ENCODE measurements at places on chromosomes 12 and 14.

DNA sequence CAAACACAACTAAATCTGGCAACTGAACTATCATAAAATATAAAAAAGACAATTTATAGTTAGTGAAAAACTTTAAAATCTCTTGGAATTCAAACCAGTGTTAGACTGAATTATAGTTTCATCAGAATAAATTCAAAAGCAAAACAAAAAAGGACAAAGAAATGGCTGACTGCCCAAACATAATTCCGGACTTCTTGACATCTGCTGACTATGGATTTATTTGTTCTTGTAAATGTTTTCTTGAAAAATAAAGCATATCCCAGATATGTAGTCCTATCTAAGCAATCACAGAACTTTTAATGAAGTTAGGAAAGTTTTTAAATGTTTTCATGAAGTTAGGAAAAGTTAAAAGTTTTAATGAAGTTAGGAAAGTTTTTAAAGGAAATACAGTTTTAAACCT is 45.8 kb upstream of the CNTN1 start:
- DNase-seq, result no peak

- DNase-seq, result no peak
Observed at GRCh38 chr14:55547650-55548315, 32.2 kb upstream of the KTN1 start.

DNA sequence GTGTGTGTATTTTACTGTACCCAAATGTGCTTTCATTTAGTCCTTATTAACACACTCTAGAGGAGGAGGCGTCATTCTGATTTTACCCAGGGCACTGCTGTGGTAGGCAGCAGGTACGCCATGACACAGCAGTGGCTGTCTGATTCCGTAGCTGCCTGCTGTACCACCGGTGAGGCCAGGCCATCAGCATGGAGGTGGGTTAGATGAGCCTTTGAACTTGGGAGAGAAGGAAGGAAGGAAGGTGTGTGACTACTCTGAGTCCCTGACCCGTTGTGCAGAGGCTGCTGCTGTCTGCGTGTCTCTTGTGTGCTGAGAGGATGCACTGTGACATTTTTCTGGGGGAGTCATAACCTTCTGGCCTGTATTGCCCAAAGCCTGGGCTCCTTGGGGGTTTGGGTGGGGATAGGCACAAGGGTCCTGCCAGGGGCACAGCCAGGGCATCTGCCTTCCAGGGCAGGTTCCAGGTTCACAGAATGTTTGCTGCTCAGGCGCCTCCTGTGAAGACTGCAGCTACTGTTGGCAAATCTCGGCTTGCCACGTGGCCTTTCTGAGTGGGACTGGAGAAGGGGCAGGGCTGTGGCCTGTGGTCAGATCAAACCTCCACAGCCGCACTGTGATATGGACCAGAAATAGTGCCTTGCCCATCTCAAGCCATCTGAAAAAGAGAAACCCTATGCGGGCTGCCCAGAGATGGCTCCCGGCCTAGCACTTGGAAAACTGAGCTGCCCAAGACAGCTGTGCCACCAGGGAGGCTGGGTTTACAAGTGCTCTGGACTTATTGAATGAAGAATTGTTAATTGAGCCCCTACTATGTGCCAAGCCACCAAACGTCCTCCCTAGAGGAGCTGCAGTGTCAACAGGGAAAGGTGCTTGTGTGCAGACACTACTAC is 47.1 kb downstream of the MLXIP start:
- DNase-seq, result no peak

DNA sequence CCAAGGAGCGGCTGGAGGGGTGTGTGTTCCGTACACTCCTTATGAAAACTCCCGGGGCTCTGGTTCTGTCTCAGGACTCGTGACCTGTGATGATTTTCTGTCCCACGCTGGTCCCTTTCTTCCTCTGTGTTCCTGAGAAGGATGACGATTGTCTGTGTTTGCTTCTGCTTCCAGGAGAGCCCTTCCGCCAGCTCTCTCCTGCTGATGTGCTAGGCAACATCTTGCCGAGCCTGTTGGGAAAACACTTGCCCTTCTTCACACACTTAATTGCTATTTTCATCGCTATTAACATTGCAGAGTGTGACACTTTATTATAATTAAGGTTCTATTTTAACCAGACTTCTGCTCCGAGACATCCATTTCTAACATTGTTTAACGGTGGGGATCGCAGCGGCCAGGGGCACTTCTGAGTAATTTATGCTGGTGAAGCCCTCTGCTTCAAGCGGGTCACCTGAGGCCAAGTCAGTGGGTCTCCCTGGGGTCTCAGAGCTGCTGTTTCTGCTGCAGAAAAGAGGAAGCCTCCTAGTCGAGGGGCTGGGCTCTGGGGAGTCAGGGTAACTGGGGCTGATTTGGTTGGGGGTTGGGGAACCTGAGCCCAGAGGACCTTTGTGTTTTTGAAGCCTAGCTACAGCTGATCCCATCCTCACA is 88.6 kb downstream of the PRMT8 start:
- no peak for DNase-seq
